ENCODE measurements at places on chromosomes 7 and 10.

GRCh38 chr7:45584261-45585210, 10.4 kb downstream of the ADCY1 start:
- no peak for DNase-seq

DNA sequence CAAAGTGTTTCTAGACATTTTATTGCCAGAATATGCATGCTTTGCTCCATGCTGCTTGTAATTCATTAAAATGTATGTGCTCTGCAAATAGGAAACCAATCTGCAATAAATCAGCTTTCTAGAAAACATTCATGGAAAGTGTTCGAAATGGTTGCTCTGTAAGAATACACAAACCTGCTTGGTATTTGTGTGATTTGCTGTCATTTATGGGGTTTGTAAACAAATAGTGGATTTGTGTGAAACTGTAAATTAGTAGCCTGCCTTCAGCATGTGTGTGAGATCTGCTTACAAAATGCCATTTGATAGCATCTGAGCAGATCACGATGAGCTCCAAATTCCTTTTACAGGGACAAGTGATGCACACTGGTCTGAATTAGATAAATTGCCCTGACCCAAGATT, 219.0 kb upstream of the CSTF2T start:
- no peak for DNase-seq

- no peak for DNase-seq
Observed at GRCh38 chr10:57905861-57906260, 361.8 kb downstream of the IPMK start.

DNA sequence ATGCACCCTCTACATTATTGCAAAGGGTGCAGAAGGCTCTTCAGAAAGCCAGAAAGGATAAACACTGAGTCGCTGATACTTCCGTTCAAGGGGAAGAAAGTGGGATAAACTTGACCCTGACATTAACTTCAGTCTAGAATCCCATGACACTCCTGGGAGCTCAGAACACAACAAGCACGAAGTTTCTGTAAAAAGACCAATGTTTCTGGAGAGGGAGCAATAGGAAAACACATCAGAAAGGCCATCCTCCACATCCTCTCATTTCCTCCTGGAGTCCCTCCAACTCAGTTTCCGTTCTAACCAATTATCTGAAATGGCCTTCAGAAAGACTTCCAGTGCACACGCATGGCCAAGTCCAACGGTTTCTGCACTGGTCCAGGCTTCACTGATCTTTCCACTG, 113.5 kb downstream of the SORBS1 start:
- DNase-seq, result no peak

DNA sequence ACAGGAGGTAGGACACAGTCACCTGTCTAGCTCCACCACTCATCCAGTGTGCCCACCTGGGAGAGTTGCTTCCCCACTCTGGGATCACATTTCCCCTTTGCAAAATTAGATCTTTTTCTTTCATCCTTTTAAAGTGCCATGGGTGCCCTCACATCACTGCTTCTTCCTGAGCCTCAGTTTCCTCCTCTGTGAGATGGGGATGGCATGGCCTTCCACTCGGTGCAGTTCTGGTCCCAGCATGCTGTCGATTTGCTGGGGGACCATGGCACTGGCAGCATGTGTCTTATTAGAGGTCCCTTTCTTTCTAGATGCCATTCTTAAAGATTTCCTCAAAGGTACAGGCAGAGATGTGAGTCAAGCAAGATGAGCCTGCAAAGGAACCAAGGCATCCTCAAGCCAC, 158.3 kb upstream of the ZMIZ1 start:
- no peak for DNase-seq

DNA sequence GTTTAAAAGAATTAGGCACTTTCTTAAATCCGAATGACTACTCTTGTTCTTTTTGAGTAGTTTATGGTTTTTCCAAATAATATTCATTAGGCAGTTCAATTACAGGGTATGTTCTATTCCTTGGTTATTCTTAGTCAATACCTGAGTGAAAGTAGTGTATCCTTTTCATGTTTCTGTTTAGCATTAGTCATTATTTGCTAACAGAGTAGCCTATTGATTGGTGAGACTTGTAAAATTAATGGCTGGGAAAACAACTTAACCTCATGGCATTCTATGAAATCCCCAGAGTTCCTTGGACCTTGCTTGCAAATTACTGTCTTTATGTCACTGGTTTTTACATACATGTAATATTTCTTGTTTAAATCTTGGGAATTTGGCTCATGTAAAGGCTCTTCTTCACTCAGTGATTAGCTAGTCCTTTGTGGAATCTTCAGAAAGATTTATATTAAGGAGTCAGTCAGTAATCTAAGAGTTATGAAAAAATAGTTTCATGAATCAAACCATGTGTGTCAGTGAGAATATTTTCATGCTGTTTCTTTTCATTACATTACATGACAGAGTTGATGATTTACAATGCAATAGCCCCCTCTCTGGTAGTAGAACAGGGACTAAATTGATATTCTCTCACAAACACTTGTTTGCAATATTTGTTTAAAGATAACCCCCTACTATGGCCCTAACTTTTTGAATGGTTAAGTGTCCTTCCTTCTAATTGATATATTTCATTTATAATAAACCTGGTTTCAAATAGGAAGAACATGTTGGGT, 81.5 kb upstream of the LRRTM3 start:
- DNase-seq, result no peak

GRCh38 chr10:23080262-23080661, 15.1 kb upstream of the MSRB2 start:
- DNase-seq, result no peak

- DNase-seq, result no peak
Observed at GRCh38 chr7:140060788-140061606, 1.8 kb downstream of the PARP12 start.

DNA sequence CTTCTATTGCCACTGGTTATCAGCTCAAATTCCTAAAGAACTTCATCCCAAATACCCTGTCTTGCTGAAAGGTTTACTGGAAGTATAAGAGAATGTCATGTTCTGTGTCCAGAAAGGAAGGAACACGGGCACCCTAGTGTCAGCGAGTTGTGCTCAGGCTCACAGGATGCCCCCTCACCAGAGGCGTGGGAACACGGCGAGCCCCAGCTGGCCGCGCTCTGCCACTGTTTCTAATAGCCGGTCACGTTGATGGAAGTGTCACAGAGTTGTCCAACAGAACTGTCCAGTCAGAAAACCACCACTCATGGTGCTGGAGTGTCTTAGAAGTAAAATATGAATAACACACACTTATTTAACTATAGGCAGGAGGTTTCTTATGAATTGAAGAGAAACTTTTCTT, 72.8 kb downstream of the FIGNL1 start:
- no peak for DNase-seq

DNA sequence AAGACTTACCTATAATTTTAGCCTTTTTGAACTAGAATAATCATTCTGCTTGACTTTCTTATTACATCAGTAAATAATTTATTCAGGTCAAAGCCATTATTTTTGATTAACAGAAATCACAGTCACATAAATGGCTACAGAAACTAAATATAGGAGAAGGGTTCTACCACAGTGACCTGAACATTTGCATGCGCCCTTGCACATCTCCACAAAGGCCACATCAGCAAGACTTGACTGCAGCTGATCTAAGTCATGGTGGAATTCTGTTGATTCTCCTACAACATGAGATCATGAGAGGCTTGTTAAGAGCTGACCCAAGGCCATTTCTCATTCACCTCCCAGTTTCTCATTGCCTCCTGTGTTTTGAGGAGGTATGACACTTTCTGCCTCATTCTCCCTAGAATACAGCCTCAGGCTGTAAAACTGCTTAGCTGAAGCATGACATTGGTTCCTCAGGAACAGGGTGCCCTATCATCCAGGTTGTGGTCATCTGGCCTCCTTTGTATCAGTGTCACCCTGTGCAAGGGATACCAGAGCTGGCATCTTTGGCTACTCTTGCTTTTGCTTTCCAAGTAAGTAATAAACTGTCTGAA, 6.7 kb upstream of the IMMP2L start:
- no peak for DNase-seq

GRCh38 chr10:11332846-11333245, 278.6 kb downstream of the USP6NL start:
- no peak for DNase-seq

DNA sequence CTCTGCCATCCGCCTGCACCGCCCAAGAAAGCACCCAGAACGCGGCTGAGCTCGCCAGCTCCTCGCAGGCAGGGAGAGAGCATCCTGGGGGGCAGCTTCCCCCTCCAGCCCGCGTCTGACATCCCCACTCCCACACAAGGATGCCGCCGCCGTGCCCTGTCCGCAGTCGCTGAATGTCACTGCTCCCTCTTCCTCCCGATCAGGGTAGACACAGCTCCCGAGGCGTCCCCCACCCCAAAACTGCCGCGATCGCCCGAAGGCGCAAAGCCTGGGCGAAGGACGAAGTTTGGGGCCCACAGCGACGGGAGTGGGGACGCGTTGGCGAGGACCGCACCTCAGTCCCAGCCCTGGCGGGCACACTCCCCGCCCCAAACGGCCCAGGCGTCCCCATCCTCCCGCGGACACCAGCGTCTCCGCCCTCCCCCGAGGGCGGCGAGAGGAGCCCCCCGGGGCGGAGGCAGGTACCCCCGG, 1.5 kb upstream of the KAT6B start:
- no peak for DNase-seq

DNA sequence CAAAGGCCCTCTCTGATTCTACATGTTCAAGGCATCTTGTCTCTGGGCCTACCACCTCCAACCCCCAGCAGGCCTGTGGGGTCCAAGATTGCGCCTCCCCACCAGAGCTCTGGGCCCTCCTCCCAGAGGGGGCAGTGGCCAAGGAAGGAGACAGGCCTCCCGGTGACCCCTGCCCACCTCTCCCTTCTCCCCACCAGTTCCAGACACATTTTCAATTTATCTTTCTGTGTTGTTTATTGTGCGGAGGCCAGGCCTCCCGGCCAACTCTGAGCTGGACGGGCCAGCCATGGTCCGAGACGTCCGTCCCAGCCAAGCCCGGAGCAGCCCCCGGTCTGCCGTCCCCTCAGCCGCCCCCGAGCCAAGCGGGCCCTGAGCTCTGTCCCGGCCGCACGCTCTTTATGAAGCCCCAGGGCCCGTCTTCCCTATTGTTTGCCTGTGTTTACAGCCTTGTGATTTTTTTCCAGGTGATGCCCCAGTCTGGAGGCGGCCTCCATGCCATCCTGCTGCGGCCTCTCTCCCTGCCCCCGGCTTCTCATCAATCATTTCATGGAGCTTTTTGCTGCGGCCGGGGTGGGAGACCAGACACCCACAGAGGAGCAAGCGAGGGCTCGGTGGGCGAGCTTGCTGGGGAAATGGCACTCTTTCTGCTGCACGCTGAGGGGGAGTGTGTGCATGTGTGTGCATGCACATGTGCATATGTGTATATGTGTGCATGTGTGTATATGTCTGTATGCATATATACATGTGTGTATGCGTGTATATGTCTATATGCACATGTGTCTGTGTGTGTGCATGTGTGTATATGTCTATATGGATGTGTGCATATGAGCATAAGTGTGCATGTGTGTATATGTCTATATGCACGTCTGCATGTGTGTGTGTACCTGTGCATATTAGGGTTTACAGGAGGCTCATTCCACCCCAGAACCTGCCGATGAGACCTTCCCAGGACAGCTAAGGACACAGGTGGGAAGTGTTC, 52.7 kb upstream of the ELN start:
- DNase-seq, result no peak

GRCh38 chr7:15131661-15132060, 229.1 kb upstream of the DGKB start:
- DNase-seq, result no peak

DNA sequence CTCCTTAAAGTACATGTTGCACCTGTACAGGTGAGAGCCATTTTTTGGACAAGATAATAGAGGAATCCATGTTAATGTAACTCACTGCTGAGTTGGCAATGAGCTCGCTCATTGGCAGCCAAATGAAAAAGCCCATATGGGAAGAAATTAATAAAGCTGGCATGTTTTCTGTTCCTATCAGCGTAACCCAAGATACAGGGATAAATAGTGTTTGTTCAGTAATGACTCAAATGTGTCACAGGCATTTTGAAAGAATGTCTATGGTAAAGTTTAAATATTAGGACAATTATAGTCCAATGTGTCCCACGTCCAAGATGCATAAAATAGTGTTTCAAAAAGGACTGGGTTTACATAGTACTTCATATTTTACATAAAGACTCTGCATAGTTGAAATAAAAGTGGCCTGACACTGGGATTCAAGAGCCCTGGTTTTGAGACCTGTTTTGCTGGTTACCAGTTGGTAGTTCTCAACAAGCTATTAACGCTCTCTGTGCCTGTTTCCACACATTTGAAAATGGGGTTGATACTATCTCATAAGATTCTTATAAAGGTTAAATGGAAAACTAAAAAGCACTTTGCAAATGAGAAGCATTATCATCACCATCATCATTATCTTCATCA, 49.1 kb downstream of the MTURN start:
- DNase-seq, result no peak

DNA sequence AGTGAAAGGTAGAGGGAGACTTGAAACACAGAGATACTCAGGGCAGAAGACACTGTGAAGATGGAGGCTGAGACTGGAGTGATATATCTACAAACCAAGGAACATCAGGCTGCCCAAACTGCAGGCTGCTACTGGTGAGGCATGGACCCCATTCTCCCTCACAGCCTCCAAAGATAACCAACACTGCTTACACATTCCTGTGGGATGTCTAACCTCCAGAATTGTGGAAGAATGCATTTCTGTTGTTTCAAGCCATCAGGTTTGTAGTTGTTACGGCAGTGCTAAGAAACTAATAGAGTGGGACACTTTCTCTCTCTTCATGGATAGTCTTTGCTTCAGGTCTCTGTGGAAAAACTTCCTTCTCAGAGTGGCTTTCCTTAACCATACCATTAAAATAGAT, 182.6 kb upstream of the TMEM106B start:
- no peak for DNase-seq

DNA sequence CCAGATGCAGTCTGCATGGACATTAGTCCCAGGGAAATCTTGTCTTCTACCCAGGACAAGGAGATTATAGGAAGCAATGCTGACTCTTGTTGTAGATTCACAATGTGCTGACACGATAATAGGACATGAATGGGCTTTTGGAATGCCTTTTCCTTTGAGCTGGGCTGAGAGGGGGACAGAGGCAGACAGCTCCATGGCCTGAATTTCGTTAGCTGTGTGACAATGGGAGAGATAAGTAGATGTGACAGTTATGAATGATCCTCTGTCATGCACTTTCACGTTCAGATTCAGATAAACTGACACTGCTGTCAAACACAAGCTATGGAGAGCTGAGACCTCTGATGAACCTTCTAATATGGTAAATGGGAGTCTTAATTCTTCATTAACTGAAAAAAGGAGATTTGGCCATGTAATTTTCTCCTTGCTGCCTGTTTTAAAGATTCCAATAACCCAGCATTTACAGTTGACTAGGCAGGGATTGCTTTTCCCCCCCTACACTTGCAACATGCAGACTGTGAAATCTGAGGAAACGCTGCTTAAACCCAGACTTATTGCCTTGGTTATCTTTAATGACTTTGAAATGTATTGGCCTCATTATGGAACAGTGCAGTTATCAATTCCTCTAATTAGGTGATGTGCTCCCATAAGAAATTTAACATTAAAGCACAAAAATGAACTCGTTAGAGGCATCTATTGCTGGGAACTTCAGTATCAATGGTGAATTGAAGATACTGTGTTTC, 669.3 kb downstream of the AUTS2 start:
- DNase-seq, result no peak

DNA sequence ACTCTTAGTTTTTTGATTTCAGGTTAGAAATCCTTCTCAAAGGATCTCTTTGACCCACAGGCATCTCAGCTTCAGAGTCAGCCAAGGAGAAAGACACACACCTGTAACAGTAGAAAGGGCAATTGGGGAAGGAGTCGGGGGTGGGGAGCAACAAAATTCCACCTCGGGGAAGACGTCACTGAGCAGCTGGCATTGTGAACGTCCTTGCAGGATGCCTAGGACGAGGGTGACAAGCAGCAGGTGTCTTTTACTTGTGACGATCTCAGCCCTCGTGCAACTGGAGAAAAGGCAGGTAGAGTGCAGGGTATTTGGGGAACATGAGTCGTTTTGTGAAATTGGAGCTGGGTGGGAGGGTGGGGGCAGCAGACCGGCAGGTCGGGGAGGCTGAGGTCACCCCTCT, 627.0 kb downstream of the ACTR3B start:
- no peak for DNase-seq
